ENCODE measurements at places on chromosomes 2 and 18.

DNA sequence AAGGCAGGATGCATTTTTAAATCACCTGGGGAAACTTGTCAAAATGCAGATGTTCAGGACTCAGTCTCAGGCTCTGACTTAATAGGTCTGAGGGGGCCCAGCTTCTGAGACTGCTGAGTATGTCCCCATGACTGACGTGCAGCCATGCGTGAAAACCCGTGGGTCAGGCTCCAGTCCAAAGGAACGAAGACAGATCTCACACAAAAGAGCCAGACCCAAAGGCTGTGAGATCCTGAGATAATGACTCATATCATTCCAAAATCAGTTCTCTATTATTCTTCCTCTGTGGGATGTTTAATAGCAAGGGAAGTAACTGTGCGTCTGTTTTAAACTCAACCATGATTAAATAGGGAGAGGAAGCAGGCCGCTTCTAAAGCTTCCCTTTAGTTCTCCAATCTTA is 107.4 kb upstream of the ACAA2 start:
- DNase-seq: no peak

- DNase-seq: no peak
These were observed 102.7 kb downstream of the MAP2 start for GRCh38 chr2:209526561-209526960.

DNA sequence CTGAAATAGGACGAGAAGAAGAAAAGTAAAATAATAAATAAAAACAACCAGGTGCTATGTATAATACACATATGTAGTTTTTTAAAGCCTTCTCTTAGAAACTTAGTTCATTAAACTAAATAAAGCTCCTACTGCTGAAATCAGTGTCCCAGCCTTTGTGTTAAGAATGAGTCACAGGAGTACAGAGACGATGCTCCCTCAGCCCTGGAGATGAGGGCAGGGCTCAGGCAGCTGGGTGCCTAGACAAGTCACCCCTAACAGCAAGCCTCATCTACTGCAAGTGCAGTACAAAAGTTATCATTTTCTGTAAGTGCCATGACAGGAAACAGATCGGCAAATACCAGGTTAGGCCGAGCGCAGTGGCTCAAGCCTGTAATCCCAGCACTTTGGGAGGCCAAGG is 18.2 kb downstream of the KIDINS220 start:
- no peak for DNase-seq

DNA sequence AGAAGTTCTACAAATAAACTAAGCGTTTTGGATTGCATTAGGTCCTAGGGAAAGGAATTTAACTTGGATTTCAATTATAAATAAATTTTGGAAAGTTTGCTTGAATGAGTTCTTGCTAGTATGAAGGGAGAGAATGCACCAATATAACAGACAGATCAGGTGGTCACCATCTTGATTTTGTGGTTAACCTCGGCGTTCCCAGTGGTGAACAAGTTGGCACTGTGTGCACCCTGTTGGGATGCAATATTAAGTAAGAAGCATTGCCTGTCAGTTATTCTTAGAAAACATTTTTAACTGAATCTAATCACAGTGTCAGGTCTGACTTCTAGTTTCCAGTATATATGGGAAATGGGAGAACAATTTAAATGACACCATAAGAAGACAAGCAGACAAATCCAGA is 673.4 kb downstream of the SLC4A3 start:
- no peak for DNase-seq

DNA sequence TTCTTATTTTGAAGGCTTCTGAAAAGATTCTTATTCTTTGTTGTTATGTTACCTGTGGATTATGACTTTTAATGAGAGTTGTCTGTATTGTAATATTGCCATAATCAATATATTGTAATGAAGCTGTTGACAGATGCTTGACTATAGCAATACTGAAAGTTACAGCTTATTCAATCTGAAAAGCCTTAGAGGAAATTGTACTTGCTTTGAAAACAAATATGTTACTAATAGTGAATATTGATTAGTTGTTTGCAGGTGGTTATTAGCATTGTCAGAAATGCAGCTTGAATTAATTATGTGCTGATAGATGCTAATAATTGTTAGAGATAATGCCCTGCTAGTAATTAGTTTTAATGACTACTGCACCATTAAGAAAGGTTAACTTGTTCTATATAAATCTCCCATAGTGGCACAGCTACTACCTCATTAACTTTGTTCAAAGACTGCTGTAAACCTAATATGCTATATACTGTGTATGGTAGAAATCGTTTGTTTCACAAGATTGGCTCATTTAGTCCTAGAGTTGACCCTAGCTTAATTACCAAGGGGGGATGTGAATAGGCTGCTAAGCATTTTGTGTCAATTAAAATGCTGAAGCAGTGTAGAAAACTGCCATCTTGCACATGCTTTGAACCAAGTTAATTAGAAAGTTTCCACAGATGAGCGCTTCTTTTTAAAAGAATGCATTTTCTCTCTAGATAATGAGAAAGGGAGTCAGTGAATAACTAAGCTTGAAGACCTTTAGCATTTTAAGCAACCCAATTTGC is 30.5 kb downstream of the SLC39A10 start:
- no peak for DNase-seq

DNA sequence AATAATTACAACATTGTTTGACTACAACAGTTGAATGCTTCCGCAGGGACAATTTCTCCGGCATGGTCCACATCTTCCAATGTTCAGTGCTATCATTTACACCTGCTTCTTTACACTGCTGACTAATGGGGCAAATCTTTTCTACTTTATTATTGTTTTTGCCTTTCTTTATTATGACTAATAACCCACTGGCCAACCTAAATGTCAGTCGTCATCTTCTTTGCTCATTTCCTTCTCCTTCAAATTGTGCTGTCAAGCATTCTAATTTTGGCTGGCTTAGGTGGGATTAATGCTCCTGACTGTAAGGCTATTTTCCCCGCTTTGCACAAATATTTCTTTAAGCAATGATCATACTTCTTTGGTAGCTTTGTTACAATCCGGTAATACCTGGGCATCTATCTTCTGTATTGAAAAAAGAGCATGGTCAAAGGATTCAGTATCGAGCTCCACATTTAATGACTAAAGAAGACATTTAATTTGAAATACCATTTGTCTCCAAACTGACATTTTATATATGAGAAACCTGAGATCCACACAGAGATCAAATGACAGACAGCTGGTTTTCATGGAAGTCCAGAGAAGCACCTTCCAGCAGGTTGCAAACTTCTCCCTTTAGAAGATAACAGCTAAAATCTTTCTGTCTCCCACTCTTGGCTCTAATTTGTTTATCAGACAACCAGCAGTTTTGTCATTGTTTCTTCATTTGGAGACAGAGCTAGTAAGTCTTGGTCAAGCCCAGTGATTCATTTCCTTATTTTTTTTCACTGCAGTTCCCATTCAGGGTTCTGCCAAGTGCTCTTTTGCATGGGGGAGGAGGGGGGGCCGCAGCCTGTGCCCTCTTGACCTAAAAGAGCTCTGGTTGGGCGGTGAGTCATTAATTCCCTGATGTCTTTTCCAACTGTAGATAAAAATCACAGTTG is 132.9 kb downstream of the SOCS6 start:
- no peak for DNase-seq

DNA sequence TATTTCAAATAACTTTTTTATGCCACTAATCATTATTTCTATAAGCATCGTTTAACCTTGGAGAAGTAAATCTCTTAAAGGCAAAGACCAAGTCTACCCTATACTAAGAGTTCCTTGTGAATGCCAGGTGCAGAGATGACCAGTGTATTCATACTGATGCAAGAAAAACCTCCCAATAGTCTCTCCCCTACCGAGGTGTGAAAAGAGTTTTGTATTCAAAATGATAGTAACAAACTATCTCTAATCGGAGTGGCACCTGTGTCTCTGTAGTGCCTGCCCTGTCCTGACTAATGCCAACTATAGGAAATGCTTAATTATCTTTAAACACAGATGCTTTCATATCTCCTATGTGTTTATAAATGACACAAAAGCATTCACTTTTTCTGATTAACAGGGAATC is 798.5 kb downstream of the TRIB2 start:
- no peak for DNase-seq

GRCh38 chr2:239263231-239263630 is 137.6 kb downstream of the HDAC4 start:
- no peak for DNase-seq

- DNase-seq: no peak
These were observed 3.9 kb downstream of the DNAJB2 start for GRCh38 chr2:219282943-219283581.

DNA sequence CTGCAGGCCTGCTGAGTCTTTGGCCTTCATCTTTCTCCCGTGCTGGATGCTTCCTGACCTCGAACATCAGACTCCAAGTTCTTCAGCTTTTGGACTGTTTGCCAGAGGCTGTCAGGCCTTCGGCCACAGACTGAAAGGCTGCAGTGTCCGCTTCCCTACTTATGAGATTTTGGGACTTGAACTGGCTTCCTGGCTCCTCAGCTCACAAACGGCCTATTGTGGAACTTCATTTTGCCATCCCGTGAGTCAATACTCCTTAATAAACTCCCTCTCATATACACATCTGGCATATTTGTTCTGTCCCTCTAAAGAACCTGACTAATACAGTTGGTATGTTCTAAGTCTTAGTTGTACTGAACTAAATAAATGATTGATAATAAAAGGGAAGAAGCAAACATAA is 702.8 kb upstream of the LINC00305 start:
- no peak for DNase-seq

GRCh38 chr2:191789796-191790195 is 57.1 kb downstream of the CAVIN2 start:
- DNase-seq: no peak

DNA sequence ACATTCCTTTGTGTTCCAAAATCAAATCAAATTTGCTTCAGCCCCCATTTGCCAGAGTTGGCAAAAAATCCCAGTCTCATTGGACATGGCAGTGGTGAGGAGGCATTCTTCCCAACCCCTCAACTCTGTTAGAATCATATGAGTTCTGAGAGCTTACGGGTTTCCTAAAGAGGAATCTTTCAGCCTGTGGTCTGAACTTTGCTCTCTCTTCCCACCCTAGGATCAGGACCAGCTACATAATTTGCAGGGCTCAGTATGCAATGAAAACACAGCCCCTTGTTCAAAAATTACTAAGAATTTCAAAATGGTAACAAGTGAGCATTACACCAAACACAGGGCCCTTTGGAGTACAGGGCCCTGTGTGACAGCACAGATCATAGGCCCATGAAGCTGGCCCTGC is 47.1 kb upstream of the RMND5A start:
- no peak for DNase-seq
